H7 (cell line): ENCODE measurements at places on chromosomes 4 and X. TPM values are rescaled to one million over a fixed set of nuclear protein-coding genes. Genes with fewer than 3 reads are reported as not detected.

DNA sequence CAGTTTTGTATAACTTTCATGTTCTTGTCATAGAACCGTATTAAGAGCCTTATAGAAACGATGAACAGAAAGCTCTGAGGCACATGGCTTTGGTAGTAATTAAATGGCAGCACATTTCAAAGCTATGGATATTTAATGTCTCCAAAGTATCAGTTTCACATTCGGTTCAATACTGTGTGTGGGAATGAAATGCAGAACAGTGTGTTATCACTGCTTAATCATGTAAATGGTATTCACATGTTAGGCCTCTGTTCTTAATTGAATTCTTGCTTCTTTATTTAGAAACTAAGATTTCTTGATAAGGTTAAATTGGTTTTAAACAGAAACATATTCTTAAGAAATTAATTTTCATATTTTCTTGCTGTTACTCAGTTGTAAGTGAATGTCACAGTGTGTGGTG, 701.0 kb upstream of the PITX2 start:
- DNase-seq = no peak

GRCh38 chr4:68719075-68719473, 48.6 kb upstream of the UGT2B15 start:
- DNase-seq = no peak

- DNase-seq = no peak
Observed at GRCh38 chr4:121189326-121190215, 25.4 kb upstream of the TNIP3 start.

- DNase-seq = no peak
Observed at GRCh38 chr4:7333024-7333780, 101.5 kb downstream of the PSAPL1 start.

SSX1 gene
- total RNA-seq = 0.14 and 0.18 TPM in 2 replicates

RHOXF2 gene
- total RNA-seq = not detected in 2 replicates

DNA sequence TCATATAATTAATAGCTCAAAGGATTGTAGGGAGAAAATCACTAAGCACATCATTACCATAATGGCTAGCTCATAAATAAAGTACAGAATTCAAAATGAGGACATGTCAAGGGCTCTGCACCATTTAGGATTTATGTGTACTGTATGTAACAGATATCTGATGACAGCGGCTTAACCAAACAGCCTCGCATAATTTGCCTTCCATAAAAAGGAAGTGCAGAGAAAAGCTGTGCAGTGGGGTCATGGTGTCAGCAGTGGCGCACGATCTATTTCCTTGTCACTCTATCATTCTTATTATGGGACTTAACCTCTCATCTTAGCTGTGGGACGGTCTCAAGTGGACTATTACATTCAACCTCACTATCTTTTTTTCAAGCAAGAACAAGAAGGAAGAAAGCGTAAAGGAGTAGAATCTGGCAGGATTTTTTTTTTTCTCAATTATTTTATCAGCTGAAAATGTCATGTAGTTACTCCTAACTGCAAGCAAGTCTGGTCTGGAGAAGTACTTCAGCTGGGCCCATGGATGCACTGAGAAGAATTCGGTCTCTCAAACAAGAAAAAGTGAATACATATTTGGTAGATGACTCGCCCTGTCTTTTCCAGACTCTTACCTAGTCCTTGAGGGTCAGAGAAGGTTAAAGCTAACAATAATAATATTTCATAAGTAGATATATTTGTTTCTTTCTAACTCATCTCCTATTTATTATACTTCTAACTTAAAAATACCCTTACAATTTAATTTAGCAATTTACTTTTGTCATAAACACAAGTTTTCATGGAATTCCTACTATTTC, 94.6 kb downstream of the COX18 start:
- DNase-seq = no peak

ADGRG4 gene
- total RNA-seq = not detected in 2 replicates

DNA sequence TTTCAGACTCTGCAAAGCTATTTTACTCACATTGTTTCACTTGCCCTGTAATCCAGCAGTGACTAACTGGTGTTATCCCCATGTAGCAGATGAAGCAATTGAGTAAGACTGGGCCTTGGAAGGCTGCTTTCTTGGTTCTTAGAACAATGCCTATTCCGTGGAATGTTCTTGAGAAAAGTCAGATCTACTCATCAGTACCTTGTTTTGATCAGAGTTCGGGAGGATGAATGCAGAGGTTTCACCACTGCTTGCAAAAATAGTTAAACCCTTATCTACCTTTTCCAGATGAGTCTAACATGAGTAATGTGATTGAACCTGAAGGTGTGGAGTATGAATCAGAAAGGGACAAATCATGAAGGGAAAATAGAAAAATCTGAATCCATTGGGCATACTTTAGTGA, 1.8 kb downstream of the MAOB start:
- DNase-seq = no peak

DNA sequence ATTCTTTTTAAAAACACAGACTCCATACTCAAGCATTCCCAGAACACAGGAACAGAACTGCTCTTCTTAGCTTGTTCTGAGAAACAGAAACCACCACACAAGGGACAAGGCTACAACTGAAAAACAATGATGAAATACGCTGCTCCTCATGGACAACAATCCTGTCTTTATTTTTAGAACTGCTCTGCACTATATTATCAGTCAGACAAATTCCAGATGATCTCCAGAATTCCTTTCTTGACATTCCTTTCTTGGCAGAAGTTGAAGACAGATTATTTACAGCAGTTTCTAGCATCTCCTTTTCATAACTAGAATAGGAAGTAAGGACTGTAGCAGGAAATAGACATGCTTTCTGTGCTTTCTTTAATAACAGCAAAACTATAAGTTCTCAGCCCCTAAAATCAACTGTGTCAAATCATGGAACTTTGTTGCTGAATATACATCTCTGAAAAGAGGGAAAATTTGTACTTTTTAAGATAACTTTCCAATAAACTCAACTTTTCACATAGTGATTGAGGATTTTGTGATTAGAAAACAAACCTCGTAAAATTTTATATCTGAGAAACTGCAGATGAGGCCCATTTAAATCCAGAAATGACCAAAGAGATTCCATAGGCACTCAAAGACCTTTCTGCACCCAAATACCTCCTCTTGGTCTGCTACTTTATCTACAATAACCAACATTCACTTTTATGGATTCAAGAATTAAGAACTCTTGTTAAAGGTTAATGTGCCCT, 35.9 kb downstream of the ANTXR2 start:
- DNase-seq = no peak

PKD2 gene
- 16.6 and 19.4 TPM in 2 replicates for total RNA-seq

GRCh38 chr4:110197529-110198042, 829 bp downstream of the ELOVL6 start:
- DNase-seq = peak; percentile 69

- DNase-seq = peak; percentile 21
Observed at GRCh38 chr4:75057369-75057768, 124.5 kb downstream of the PARM1 start.

- no peak for DNase-seq
Observed at GRCh38 chr4:98474408-98474844, 184.0 kb downstream of the TSPAN5 start.

DNA sequence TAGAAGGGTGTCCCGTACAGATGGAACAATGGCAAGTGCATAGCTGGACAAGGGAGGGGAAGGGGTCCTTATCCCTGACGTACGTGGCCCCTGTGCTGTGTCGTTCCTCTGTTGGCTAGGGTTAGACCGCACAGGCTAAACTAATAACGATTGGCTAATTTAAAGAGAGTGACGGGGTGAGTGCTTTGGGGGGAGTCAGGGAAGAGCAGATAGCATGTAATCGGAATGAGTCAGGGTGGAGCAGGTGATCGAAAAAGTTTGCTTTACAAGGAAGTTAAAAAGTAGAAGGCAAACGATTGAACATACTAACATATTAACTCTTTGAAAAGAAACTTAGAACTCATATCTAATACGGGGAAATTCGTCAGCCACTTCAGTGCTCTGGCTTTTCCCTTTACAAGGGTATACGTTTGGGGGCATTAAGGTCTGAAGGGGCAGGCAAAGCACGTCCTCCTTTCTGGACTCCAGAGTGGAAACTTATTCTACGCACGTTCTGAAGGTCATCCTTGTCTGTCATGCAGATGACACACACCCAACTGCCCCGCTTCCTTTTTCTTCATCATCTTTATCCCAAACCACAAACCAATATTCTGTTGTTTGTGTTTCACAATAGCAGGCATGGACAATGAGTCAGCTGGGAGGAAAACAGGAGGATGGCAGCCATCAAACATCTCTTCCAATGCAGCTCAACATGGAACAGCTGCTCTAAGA, 10.2 kb upstream of the CRLF2 start:
- DNase-seq = no peak

GRCh38 chr4:151403656-151404055, 5.3 kb upstream of the FHIP1A start:
- no peak for DNase-seq

GPAT3 gene
- total RNA-seq = 0.59 and 0.73 TPM in 2 replicates

MAGED4 gene
- total RNA-seq = 54.0 and 69.7 TPM in 2 replicates

UGT2B7 gene
- not detected in 2 replicates for total RNA-seq

DNA sequence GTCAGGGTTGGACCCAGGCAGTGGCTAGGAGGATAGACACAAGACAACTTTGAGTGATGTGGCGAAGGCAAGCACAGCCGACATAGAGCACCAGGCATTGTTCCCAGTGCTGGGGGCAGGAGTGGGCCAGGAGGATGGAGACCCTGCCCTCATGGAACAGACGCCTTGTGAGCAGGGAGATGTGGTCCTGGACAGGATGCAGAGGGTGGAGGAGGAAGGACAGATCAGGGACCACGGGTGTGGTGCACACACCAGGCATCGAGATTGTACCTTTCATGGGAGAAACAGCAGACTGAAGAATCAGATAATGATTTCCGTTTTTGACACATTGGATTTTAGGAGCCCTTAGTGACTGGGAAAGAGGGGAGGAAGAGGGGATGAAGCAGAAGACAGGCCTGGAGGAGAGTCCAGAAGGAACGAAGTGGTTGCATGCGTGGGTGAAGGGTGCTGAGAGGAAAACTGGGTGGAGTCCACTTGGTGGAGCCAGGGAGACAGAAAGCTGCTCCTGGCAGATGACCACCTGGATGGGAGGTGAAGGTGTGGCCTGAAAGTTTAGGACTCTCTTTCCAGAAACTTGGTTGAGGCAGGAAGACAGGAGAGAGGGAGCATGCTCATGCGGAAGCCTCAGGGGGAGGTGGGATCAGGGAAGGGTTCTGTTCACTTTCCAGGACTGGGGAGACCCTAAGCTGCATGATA, 27.9 kb upstream of the MAP3K15 start:
- no peak for DNase-seq

ARR3 gene
- not detected in 2 replicates for total RNA-seq

- DNase-seq = no peak
Observed at GRCh38 chr4:25253071-25253445, 19.2 kb downstream of the PI4K2B start.
